Fibroblast of gingiva (primary cell): ENCODE measurements at places on chromosomes 11 and 22.
A peak's percentile ranks its signal among the peaks of the same experiment; 100 is the strongest.

DNA sequence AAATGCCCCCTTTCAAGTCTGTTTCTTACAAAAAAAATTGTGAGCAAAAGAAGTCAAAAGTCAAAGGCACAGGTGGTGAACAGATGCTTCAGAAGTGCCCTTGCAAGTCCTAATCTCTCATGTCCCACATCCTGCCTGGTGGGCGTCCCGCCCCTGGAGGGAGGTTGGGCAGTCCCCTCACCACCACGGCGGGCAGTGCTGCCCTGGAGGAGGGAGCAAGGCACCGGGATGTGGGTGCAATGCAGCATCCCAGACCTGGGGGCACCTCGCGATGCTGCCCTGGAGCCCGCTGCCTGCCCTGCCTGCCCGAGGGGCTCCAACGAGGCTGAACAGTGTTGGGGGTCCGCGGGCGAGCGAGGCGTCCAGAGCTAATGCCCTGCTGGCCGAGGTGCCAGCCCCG lies 15.9 kb downstream of the MRGPRG start:
- DNase-seq: no peak

DNA sequence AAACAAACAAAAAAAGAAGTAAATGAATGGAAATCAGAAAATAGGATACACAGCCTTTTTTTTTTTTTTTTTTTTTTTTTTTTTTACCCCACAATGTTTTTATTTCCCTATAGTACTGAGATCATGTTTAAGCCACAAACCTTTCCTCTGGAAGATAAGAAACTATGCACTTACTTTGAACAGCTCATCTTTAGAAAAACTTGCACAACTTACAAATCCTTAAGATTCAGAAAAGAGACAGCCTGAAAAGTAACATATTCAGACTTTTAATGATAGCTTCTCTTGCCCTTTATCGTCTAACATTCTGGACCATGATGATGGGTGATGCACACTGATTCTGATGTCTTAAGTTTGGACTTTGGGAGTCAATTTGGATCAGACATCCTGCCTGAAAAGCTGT lies 80.3 kb downstream of the TNRC6B start:
- no peak for DNase-seq

- DNase-seq: no peak
These were observed 163.3 kb downstream of the CRYBB2 start for GRCh38 chr22:25382762-25383161.

- no peak for DNase-seq
These were observed 194.5 kb downstream of the ADAMTS15 start for GRCh38 chr11:130642994-130643393.

- no peak for DNase-seq
These were observed 74.6 kb upstream of the SUSD2 start for GRCh38 chr22:24106385-24107381.

DNA sequence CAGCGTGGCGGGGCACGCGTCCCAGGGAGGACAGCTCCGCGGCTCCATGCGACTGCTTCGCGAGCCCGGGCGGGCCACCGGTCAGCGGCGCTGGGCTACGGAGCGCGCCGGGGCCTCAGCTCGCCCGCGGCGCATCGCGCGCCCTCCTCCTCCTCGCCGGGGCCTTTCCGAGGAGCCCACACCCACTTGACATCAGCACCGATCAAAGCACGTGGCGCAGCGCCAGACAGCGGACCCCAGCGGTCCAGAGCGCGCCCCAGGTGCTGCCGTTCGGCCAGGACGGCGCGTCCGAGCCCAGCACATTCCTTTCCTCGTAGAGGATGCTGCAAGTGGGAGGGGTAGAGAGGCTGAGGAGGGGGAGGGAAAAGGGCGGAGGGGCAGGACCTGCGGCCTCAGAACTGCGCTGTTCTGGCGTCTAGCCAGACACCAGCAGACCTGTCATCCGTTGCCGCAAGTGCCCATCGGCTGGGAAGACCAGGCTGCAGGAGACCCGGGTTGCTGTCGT lies 88.6 kb downstream of the PLEKHA7 start:
- DNase-seq: peak; percentile 9

- DNase-seq: no peak
These were observed 47.7 kb upstream of the CSNK2A3 start for GRCh38 chr11:11400635-11401232.

GRCh38 chr22:49954354-49954753 lies 6.2 kb upstream of the PIM3 start:
- DNase-seq: no peak

DNA sequence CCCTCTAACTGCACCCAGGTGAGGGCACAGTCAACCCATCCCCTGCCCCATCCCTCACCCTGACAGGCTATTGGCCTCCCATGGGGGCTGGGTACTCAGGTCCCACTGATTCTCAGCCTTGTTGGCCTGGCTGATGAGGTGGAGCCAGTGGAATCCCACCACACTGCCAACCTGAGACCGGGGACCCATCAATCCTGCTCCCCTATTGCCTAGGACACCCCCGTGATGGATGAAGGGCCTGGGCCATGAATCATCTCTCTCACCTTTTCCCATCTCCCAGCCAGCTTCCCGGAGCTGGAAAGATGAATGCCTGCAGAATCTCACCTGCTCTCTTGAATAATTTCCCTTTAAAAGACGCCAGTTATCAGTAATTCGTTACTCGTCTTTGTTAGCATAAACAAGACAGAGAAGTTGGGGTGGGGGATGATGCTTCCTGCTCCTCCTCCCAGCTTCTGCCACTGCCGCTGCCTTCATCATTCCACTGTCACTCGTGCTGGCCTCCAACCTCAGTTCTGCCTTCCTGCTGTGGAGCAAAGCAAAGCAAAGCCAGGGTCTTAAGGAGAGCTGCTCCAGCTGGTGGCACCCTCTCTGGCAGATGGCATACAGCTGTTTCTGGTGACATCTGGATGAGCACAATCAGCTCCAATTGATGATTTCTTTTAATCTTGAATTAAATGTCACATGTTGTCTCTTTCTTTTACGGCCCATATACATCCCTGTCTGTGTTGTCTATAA lies 204.0 kb upstream of the NECTIN1 start:
- DNase-seq: no peak

DNA sequence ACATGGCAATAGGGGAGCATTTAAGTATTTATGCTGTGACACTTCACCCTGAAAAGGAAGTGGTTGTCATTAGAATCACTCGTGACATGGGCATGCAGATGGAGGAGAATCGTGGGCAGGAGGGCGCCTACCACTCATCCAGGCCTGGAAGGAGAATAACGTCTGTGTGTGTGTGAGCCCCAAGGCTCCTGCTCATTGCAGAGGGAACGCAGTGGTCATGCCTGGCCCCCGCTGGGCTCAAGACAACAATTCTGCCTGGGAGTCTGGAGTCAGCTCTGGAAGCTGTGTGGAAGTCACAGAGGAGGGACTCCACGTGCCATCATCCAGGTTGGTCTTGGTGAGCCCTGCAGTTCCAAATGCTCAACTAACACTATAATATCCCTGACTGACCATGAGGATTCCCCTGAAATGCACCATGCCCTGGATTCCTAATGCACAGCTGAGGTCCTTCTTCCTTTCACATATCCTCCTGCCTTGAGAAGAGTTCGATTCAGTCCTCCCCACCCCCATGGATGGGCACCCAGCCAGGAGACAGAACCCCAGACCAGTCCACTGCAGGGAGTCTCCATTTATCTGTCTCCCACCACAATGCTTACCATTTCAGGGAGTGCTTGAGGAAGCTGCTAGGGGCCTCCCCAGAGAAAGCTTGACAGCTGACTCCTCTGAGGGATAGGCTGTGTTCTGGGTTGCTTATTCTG lies 446.9 kb upstream of the B3GAT1 start:
- DNase-seq: no peak

GRCh38 chr11:125372911-125373310 lies 123.2 kb downstream of the FEZ1 start:
- no peak for DNase-seq

- peak; percentile 44 for DNase-seq
These were observed 20.9 kb upstream of the UPB1 start for GRCh38 chr22:24474221-24474620.

DNA sequence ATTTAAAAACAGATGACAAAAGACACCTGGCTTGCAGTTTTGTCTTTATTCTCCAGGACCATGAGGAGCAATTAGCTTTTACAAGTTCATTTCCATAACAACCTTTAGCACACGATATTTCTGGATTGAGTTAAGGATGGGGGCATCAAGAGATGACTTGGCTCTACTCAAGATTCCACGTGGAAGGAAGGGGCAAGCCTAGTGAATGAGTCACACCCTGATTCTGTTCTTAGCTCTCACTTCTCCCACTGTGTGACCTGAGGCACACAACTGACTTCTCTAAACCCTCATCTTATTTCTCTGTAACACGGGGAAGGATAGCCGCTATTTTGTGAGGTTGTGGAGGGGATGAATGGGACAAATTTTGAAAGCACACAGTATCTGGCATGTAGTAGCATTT lies 185.5 kb downstream of the KIRREL3 start:
- no peak for DNase-seq

GRCh38 chr22:46574993-46575910 lies 37.8 kb upstream of the CELSR1 start:
- DNase-seq: no peak

DNA sequence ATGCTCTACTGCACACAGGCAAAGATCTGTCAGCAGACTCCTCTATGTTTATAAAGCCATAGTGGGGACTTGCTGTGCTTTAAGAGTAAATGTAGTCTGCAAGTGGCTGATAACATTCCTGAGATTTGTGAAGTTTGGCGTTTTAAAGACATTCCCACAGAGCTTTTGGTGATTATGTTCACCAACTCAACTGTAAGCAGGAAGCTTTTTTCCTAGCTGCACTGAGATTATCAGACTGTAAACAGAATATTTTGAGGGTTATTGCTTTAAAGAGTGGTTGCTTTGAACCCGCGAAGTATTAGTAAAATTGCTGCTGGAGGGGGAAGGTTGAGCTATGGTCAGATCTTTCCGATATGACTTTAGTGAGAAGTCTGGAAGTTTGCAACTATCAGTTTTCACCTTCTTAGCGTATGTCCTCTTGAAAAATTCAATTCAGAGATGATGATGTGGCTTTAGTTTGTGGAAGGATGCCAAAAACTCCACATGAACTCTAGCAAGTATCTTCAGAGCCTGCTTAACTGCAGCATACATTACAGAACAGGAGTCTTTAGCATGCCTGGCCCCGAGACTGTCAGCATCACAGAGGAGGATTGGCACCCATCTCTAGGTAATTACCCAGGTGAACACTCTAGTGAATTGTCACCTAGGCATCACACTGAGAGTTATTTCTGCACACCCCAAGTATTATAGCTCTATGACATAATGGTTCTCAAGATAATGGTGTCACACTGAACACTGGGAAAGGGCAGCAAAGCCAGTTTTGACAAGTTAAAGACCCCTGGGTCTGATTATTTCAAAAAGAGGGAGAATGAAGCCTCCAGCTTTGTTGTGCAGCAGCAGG lies 89.9 kb downstream of the MTNR1B start:
- peak; percentile 58 for DNase-seq

GRCh38 chr11:122720107-122720881 lies 64.8 kb downstream of the UBASH3B start:
- DNase-seq: no peak

GRCh38 chr11:85884581-85885021 lies 29.4 kb downstream of the CCDC83 start:
- peak; percentile 48 for DNase-seq

DNA sequence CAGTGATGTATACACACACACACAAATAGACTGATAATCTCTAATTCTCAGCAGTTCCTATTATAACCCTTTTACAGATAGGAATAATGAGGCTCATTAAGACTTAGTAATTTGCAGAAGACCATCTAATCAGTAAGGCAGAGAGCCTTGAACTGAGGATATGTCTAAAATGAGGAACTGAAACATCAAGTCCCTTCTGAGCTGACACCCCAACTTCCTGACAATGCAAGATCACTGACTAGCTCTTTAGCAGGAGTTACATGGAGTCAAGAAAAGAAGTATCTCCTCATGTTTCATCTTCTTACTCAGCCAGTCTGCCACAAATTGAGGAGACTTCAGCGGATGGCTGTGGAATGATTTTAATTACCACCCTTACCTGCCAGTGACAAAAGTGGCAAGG lies 193.0 kb downstream of the MSANTD4 start:
- DNase-seq: no peak

- no peak for DNase-seq
These were observed 178.1 kb downstream of the SOX6 start for GRCh38 chr11:16178273-16178672.

GRCh38 chr11:108466405-108466804 lies 924 bp downstream of the C11orf65 start:
- DNase-seq: no peak

GRCh38 chr11:132094598-132094997 lies 724.2 kb downstream of the NTM start:
- no peak for DNase-seq

DNA sequence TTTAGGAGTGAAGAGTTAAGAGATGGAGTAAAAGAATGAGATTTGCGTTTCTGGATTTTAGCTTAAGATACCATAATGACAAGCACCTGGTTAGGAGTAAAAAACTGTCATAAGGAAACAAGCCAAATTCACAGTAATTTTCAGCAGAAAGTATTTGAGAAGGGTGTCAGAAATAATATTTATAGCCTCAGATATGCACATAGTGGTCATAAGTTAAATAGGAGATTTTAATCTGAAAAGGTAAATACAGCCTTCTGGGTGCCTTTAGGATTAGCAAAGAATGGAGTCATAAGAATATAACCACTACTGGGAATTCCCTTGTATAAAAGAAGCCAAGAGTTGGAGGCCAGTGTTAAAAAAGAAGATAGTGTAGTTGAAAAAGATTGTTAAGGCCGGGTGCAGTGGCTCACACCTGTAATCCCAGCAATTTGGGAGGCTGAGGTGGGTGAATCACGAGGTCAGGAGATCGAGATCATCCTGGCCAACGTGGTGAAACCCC lies 160.1 kb downstream of the SWAP70 start:
- DNase-seq: no peak

GRCh38 chr11:74321487-74322188 lies 10.2 kb upstream of the P4HA3 start:
- DNase-seq: peak; percentile 75

DNA sequence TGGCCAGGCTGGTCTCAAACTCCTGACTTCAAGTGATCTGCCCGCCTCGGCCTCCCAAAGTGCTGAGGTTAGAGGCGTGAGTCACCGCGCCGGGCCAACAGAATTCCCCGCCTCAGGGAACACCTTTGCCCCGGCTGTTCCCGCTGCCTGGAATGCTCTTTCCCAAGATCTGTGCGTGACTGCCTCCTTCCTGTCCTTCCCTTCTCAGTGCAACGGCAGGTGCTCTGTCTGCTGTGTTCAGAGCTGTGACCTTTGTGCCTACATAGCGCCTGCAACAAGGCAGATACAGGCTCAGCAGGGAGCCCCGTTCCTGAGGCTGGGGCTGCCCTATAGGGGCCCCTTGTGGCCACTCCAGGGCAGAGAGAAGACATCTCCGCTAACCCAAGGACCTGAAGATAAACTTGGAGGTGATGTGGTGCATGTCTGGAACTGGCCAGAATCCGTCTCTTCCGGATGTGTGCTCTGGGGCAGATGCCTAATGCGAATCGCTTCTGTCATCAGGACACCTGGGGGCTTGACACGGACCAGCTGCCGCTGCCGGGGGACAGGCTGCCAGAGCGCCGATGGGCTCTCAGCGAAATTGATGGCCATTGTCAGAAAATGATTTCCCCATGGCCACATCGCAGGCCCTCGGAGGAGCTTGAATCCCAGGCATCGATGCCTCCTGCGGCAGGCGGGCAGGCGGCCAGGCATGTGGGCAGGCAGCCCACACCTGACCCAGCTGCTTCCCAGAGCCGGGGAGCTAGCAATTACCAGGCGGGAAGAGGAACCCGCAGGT lies 43.5 kb upstream of the TCF20 start:
- DNase-seq: no peak

- DNase-seq: no peak
These were observed 1485.7 kb downstream of the BRD1 start for GRCh38 chr22:48342016-48342415.

GRCh38 chr11:266676-267439 lies 11.3 kb upstream of the NLRP6 start:
- DNase-seq: no peak
